Substantia nigra (tissue), 51 donors: ENCODE measurements at places on chromosomes 2 and 18.

- DNase-seq, result no peak
Observed at GRCh38 chr2:9556121-9556743, 602 bp upstream of the ADAM17 start.

DNA sequence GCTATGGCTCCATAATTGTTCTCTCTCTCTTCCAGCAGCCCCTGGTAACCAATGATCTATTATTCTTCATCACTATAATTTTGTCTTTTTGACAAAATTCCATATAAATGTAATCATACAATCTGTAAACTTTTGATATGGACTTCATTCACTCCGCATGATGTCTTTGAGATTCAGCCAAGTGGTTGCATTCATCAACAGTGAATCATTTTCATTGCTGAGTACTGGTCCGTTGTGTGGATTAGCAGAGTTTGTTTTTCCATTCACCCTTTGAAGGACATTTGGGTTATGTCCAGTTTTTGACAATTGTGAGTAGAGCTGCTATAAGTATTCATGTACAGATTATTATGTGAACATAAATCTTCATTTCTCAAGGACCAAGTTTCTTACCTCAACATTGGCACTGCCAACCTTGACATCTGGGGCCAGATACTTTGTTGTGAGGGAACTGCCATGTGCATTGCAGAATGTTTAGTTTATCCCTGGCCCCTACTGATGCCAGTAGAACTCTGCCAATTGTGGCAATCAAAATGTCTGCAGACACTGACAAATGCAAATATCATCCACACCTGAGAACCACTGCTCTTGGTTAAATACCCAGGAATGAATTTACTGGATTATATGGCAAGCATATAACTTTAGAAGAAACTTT, 48.4 kb upstream of the BCL2L11 start:
- no peak for DNase-seq

DNA sequence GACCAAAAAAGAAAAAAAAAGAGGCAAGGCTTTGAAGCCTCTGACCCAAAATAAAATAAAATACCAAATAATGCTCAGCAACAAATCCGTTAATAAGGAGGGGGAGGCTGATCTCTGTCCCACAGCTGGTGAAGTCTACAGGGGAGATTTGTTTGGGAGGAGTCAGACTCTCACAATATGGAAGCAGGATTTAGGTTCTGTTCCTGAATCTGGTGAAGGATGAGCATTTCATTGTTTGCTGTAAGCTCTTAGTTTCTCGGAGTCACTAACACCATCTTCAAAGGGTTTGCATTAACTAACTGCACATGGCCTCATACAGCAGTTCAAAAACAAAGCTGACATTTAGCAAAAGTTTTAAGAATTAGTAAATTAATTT, 339.4 kb upstream of the TNP1 start:
- DNase-seq, result no peak

DNA sequence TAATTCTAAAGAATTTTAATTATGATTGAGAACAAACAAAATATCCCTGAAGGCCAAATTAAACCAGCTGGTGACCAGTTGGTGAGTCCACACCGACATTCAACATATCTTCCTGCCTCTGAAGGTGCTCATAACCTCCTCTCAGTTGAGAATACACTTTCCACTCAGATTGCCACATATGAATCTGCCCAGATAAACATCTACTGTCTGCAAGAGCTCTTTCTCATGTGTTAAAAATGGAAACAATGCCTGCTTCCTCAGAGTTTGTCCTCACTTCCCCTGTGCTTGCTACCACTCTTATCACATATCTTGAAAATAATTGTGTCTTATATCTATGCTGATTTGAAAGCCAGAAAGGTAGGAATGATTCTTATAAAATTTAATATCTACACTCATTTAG, 177.7 kb upstream of the GULP1 start:
- no peak for DNase-seq

DNA sequence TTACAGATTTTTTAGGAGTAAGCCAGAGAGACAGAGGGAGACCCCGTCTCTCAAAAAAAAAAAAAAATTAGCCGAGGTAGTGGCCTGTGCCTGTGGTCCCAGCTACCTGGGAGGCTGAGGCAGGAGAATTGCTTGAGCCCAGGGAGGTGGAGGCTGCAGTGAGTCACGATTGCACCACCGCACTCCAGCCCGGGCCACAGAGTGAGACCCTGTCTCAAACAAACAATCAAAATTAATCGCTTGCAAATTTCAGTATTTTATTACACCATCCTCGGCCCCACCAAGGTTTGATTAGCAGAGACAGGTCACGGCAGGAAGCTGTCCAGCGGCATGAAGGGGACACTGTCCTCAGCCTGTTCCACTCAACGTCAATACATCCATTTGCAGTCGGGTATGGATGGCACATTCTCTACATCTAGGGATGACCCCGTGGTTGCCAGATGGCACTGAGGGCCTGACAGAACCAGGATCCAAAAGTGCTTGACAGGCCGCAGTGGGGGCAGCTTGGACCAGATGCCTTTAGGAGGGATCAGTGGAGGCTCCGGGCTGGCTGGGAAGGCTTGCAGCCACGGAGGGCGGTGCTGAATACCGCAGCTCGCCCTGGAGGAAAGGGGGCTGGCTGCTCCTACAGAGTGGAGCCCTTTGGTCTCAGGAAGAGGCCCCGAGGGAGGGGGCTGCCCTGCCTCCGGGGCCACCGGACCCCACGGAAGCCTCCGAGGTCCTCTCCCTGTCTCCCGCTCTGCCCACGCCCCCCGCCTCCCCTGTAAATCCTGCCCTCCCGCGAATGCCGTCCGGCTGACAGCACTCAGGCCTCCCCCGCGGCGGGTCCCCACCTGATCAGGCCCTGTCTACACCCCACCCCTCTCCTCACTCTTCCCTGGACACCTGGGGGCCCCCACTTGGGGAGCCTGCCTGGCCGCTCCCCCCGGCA, 13.1 kb downstream of the ASPRV1 start:
- no peak for DNase-seq

GRCh38 chr18:13623348-13623747, 103.0 kb downstream of the FAM210A start:
- DNase-seq, result no peak

- no peak for DNase-seq
Observed at GRCh38 chr2:66576561-66577320, 141.8 kb downstream of the MEIS1 start.

DNA sequence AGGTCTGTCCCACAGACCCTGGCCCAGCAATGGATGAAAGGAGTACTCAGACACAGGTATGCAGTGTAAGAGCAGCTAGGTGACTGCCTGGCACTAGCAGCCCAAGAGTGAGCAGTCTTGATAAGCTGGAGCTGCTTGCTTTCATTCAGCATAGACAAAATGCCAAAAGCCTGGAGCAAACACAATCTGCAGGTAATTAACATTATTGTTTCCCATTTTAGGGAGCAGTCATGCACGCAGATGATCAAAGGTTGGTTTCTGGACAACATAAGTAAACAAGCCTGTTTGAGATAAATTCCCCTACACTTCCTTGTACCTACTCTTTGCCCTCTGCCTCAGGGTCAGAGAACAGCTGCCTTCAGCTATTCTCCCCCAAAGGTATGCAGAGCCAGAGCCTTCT, 73.7 kb upstream of the MSTN start:
- DNase-seq, result no peak

DNA sequence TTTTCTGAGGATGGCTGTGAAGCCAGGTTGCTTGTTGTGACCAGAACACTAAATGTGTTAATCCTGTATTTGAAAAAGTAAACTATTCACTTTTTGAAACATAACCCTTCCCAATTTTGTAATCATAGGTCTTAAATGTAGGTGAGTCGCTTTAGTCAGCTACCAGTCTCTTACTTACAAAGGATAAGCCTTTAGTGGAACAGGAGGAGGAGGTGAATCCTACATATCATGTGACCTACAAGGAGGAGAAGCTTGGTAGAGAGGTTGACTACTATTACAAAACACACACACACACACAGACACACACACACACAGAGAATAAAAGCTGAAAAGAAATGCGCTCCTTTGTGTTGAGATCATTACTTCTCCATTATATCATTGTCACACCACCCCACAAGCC, 59.9 kb upstream of the SPAG16 start:
- no peak for DNase-seq

GRCh38 chr2:200174433-200175216, 131.9 kb upstream of the SPATS2L start:
- DNase-seq, result no peak

- no peak for DNase-seq
Observed at GRCh38 chr2:187118331-187119099, 269.5 kb upstream of the ZSWIM2 start.

DNA sequence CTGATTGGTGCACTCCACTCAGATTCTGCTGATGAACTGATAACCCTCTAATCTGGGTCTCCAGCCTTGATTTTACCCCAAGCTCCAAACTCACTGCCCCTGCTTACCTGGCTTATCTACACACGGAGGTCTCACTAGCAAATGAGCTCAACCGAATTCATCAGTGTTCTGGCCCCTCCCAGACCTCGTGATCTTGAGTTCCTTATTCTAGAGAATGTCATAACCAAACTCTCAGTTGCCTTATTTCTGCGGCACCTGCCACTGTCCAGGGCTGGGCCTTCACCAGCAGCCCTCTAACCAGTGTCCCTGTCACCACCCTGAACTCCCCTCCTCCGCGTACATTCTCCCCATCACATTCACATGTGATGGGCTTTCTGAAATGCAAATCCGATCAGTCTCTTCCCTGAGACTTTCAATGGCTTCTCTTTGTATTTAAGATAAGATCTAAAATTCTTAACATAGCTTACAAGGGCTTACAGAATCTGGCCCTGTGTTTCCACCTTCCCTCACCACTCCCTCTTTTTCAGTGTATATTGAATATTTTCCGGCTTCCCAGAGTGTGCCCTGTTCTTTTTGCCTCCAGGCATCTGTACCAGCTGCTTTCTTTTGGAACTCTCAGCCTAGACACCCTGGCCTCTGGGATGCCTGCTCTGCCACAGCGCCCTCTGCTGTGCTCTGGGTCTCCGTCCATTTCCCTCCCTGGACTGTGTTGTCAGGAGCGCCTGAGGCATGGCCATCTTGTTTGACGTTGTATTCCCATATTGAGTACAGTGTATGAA, 31.1 kb downstream of the NAB1 start:
- no peak for DNase-seq

- DNase-seq, result no peak
Observed at GRCh38 chr2:39399570-39399969, 37.5 kb downstream of the MAP4K3 start.

DNA sequence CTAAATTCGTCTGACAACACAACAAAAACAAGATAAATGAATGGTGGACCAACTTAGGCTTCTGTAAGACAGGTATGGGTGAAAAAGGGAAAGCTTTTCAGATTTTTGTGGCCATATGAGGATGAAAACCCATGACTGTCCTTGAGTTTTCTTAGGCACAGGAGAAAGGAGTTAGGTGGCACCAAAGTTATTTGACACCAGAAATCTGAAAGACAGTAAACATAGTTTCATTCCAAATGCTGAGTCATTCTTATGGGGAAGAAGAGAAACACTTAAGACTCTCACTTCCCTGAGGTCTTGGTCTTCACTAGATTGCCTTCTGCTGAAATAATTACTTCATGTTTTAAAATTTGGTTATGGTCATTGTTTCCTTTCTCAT, 5.2 kb upstream of the GPD2 start:
- no peak for DNase-seq

GRCh38 chr2:104092886-104093285, 761.0 kb upstream of the POU3F3 start:
- DNase-seq, result no peak

DNA sequence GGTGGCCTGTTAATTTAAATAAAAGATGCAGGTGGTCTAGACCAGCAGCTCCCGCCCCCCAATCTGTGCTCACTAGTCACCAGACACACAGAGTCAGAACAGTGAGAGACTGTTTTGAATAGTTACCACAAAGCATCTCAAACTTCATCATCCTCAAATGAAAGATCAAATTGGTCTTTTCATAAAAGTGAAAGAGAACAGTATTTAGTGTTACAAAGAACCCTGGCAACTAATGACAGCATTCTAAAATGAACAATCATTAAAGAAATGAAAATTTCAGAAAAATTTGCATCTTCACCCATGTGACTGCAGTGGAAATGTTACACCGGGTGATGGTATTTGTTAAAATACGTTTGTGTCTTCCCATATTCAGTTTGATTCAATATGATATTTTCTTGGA, 65.5 kb upstream of the PMAIP1 start:
- no peak for DNase-seq

- no peak for DNase-seq
Observed at GRCh38 chr18:70415823-70416488, 127.1 kb downstream of the SOCS6 start.

DNA sequence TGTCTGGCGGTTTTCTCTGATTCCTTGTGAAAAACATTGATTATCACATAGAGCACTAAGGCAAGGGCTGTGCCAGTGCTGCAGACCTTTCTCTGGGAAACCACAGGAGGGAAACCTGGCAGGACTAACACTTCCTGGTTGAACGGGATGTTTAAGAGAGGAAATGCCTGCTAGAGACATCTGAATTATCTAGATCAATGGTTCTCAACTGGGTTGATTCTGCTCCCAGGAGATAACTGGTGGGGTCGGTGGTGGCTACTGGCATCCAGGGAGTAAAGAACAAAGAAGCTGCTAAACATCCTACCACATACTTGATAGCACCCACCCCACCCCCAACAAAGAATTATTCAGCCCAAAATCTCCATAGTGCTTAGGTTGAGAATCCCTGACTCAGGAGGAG, 37.5 kb downstream of the DDX18 start:
- DNase-seq, result no peak

GRCh38 chr2:236959876-236960275, 125.8 kb upstream of the COPS8 start:
- DNase-seq, result no peak

GRCh38 chr2:134078354-134078753, 175.5 kb upstream of the MGAT5 start:
- no peak for DNase-seq

DNA sequence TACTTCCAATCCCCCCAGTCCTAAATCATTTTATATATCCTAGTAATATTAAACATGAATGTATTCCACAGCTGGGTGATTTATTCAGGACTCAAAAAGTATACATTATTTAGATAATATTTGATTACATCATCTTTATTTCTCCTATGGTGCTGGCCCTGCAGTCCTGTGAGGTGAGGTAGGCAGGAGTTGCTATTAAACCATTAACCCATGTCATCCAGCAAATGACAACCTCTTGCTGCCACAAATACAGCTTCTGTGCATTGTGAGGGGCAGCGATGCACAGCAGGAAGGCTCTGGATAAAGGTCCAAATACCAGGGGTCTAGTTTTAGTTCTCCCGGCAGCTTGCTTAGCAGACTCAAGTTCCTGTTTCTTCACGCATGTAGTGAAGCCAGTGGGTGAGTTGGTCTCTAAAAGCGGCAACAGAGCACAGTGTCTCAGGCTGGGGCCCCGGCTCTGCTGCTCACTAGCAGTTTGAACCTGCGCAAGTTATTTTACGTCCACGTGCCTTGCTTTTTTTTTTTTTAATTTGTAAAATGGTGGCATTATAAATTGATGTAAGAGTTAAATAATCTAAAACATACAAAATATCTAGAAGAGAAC, 36.1 kb downstream of the INSIG2 start:
- DNase-seq, result peak; percentile 2

GRCh38 chr18:78901923-78902794, 77.5 kb upstream of the SALL3 start:
- DNase-seq, result no peak

DNA sequence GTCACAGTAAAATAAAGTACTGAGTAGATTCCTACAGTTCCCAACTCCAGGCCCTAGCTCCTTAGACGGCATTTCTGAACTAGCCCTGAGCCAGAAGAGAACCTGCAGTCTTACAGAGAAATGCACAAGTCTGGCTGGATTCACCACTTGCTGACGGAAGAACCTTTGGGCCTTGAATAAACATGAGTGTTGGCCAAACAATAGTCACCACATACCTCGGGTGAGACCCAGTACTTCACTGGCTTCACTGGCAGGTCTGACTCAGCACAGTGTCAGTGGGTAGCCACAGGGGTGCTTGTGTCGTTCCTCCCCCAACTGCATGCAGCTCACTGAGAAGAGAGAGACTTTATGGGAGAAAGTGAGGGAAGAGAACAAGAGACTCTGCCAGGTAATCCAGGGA, 88.9 kb downstream of the TMEM185B start:
- DNase-seq, result no peak
